Esophagus squamous epithelium (tissue), 5 donors: ENCODE measurements at places on chromosomes 16 and 17.

DNA sequence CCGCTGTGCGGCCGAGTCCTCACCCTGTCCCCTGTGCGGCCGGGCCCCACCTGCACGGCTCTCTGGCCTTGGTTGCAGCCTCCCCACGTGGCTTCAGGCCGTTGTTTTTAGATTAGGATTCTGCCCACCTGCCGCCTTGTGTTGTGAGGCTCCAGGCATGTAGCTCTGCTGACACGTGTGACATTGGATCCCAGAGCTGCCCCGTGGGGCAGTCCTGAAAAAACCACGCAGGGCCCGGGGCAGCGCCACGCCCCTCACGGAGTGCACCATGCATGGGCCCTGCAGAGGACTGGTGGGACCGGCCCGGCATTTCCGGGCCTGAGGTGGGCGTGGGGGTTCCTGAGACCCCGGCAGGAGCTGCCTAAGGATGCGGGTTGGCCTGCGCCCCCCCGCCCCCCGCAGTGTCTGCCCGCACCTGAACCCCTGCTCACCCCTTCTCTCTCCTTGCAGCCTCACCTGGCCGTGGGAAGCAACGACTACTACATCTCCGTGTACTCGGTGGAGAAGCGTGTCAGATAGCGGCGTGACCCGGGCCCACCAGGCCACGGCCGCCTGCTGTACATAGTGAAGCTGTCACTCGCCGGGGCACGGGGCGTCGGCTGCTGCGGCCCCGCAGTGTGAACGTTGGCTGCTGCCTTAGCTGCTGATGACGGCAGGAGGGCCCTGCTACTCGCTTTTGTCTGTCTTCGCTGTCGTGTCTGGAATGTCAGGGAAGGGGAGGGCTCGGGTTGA, 27.7 kb upstream of the CHMP6 start:
- no peak for DNase-seq

GRCh38 chr16:72854267-72854959, 193.5 kb downstream of the ZFHX3 start:
- no peak for DNase-seq

DNA sequence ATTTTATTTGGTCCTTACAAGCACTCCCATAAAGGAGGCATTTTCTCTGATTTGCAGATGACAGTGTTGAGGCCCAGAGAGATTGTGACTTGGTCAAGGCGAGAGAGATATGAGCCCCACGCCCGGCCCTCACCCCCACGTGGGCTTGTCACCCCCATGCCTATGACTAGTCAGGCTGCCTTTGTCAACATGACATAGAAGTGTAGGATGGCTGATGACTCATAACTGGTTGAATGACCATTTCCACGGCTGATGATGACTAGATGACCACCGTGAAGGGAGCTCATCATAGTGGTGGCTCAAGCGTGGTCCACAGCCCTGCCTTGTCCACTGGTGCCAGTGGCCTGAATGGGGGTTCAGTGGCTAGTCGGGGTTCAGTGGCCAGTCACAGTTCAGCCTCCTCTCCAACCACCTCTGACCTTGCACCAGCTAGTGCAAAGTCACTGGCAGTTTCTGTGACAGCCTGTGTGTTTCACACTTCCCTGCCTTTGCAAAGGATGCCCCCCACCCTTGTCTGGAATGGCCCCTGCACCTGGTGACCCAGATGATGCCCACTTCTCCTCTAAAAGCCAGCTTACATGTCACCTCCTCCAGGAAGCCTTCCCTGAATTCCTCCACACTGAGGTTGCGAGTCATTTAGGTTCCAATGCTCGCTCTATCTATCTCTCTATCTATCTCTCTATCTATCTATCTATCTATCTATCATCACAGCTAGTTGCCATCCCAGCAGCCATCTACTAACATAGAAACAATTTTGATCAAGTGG, 3.8 kb upstream of the WSCD1 start:
- no peak for DNase-seq

DNA sequence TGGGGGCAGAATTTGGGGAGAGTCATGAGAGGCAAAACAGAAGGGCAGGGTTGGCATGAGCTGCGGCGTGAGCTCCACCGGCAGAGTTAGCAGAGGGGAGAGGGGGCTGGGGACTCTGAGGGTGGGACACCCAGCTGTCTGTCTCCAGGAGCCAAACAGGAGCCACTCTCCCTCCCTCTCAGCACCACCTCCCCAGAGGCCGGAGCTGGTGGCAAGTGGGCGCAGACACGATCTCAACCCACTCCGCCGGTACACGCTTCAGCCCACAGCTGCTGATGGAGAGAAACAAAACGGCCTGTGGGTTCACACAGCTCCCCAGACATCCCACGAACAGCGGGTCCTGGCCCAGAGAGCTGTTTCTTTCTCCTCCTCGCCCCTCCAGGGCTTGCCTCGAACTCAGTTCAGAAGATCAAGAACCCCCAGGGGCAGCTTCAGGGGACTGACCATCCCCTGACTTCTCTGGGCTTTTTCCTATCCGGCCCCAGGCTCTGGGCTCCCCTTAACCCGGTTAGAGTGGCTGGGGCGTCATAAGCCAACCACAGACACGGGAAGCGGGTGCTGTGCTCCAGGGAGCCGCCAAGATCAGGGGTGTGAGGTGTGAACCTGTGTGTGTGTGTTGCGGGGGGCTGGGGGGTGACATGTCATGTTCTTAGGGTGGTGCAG, 7.6 kb downstream of the RHBDF2 start:
- DNase-seq, result no peak

- DNase-seq, result no peak
Observed at GRCh38 chr16:57262841-57263540, 17.9 kb downstream of the ARL2BP start.

DNA sequence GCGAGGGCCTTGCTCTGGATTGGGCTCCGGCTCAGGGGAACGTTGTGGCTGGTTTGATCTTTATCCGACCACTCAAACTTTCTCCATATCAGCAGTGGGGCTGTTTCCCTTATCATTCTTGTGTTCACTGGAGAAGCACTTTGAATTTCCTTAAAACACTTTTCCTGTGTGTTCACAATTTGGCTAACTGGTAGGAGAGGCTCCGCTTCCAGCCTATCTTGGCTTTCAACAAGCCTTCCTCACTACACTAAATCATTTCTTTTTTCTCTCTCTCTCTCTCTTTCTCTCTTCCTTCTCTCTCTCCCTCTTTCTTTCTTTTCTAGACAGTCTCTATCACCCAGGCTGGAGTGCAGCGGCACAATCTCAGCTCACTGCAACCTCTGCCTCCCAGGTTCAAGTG, 43.0 kb downstream of the ABR start:
- no peak for DNase-seq

GRCh38 chr16:4514606-4515005, 24.0 kb downstream of the CDIP1 start:
- DNase-seq, result no peak

GRCh38 chr16:53561101-53561888, 58.3 kb upstream of the AKTIP start:
- DNase-seq, result no peak

DNA sequence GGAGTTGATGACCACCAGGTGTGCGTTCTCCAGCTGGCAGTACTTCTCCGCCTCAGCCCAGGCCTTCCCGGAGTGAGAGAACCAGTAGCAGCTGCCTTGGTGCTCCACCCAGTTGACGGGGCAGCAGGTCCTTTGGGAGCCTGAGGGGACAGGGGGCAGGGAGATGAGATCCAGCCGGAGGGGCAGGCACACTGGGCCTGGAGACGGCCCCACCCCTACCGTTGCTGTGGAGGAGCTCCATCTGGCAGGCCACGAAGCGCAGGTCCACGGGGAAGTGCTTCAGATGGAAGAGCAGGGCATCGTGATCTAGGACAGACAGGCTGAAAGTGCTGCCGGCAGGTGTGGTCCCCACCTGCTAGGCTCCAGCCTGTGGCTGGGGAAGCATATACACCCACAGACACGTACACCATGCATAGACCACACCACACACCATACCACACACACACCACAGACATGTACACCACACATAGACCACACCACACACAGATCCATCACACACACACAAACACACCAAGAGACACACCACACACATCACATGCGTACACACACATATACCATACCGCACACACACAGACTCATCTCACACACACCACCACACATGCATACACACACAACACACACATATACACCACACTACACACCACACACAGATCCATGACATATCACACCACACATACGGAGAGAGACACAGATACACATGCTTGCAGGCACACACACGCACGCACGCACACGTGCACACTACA, 7.4 kb downstream of the ASGR2 start:
- no peak for DNase-seq

GRCh38 chr17:3015890-3016289, 47.5 kb downstream of the OR1D5 start:
- DNase-seq, result no peak

DNA sequence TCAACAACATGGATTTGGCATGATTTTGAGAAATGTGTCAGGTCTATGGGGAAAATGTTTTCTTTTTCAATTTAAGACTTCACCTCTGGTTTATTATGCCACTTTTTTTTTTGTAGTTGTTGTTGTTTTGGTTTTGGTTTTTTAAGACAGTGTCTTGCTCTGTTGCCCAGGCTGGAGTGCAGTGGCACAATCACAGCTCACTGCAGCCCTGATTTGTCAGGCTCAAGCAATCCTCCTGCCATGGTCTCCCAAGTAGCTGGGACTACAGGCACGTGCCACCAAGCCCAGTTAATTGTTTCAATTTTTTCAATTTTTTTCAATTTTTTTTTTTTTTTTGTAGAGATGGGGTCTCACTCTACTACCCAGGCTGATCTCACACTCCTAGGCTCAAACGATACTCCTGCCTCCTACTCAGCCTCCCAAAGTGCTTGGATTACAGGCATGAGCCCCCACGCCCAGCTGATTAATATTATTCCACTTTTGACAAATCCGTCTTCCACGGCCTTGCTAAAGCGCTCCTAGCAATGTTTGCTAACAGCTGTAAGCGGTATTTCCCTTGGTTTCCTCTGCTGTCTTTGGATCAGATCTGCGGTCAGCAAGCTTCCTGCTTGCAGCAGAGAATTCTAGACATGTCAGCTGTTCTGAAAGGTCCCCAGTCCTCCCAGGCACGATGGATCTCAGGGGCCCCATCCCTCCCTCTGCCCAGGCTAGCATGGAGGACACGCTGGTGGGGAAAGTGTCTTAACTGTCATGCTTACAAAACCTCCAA, 7.0 kb upstream of the MILR1 start:
- no peak for DNase-seq

- no peak for DNase-seq
Observed at GRCh38 chr17:40945414-40945813, 8.0 kb upstream of the KRT23 start.

DNA sequence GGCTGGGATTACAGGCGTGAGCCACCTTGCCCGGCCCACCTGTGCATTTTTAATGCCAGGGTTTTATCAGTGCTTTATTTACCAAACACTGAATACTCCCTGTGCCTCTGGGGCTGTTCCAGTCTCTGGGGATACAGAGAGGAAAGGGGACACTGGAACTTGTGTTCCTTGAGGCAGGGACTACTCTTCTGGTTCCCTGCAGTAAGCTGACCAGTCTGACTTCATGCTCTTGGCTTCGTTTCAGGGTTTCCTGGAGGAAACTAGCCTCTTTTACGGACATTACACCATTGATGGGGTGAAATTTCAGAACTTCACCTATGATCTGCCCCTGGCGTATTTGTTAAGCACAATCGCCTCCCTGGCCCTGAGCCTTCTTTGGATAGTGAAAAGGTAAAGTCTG, 37.4 kb upstream of the COQ7 start:
- no peak for DNase-seq

DNA sequence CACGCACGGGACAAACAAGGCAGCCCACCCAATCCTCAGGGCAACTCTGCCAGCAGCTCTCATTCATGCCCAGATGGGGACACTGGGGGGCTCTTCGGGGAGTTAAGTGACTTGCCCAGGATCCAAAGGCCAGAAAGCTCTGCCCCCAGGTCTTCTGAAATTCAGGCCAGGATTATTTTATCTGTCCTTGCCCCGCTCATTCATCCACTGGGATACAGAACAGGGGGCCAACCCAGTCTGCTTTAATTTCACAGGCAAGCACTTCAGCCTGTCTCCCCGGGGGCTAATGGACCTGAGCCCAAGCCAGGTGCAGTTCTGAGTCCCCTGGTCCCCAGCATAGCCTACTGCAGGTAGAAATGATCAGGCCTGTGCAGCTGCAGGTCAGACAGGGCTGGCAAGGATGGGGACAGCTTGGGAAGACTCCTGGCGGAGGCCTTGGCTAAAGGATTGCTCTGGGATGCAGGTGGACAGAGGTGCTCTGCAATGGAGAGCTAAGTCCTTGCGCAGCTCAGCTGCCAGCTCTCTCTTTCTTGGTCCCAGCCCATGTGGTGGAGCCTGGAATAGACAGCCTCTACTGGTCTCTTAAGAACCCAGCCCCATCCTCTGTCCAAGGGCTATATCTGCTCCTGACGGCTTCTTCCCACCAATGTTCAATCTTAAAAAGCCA, 766 bp upstream of the B3GNT9 start:
- DNase-seq, result no peak

- no peak for DNase-seq
Observed at GRCh38 chr17:54451051-54451450, 449.6 kb upstream of the TOM1L1 start.

DNA sequence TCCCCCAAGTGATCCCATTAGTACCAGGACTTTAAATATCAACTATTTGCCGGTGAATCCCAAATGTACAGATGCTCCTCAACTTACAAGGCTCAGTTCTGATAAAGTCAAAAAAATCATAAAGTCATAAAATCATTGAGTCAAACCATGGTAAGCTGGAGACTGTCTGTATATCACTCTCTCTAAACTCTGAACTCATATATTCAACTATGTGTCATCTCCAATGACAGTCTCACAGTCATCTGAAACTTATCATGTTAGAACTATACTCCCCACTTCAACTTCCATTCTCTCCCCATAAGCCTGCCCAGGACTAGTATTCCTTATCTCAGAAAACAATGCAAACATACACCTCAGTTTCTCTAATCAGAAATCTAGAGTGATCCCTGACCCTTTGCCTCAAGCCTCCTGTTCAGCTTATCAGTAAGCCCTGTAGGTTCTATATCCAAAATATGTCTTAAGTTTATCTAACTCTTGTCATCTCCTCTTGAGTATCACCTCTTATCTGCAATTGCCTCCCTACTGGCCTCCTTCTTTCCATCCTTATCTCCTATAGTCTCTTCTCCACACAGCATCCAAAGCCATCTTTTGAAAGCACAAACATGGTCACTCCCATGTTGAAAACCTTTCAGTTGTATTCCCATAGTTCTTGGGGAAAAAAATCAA, 55.0 kb downstream of the SSH2 start:
- no peak for DNase-seq

DNA sequence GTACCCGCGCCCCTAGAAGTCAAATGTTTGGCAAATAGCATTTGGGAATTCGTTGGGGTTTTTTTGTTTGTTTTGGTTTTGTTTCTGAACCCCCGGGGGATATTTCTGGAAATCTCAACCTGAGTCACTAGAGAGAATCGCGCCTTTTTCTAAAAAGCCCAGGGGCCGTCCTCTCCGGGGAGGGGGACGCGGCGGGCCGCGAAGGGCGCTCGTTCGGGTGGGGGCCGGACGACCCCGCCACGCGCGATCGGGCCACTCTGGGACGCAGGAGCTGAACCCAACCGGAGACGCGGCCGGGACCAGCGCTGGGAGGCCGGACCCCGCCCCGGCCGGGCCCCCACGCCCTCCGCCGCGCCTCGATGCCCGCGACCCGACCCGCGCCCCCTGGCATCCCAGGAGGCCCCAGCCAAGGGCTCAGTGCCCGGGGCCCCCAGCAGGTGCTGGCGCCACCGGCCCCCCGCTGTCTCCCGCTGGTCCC, 302 bp downstream of the LITAF start:
- DNase-seq, result no peak
